ENCODE measurements at places on chromosomes 11 and 22.
A peak's percentile ranks its signal among the peaks of the same experiment; 100 is the strongest.

- DNase-seq: no peak
Measured at GRCh38 chr22:25482868-25483639, 81.4 kb upstream of the GRK3 start.

DNA sequence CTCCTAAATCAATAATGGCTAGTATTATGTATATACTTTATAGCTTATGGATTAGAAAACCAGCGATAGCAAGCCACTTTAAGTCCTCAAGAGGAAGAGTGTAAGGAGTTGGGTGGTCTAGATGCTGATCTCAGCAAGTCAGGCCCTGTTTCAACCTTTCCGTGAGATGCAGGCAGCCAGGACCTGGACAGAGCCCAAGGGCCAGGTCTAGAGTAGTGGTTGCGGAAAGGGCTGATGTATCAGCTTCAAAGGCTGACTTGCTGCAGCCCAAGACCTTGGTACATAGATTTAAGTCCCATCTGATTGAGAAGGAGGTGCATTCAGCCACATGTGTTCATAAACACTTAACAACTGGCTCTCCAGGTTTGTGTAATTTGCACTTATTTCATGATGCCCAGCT, 33.4 kb downstream of the FLI1 start:
- DNase-seq: no peak

GRCh38 chr11:33829430-33830141, 55.3 kb upstream of the FBXO3 start:
- peak; percentile 56 for DNase-seq

GRCh38 chr11:107545101-107545514, 20.4 kb downstream of the ALKBH8 start:
- DNase-seq: peak; percentile 61

GRCh38 chr11:90288212-90288821, 65.5 kb upstream of the CHORDC1 start:
- DNase-seq: peak; percentile 18

- DNase-seq: no peak
Measured at GRCh38 chr11:20208622-20209111, 48.4 kb upstream of the DBX1 start.

DNA sequence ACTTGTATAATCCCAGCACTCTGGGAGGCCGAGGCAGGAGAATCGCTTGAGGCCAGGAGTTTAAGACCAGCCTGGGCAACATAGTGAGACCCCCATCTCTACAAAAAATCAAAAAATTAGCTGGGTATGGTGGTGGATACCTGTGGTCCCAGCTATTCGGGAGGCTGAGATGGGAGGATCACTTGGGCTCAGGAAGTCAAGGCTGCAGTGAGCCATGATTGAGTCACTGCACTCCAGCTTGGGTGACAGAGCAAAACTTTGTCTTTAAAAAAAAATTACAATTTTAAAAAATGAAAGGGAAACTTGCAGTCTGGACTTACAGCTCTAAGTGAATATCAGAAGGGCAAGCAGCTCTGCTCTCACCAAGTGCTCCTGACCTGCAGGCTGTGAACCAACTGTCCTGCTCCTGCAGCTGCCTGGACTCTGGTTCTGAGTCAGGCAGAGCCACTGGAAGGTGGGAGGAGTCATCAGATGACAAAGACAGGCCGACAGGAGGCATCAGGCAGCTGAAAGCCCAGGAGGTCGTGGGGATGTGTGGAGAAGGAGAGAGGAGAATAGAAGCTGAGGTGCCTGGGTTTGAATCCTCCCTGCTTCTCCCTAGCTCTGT, 9.6 kb downstream of the SMTNL1 start:
- peak; percentile 64 for DNase-seq

DNA sequence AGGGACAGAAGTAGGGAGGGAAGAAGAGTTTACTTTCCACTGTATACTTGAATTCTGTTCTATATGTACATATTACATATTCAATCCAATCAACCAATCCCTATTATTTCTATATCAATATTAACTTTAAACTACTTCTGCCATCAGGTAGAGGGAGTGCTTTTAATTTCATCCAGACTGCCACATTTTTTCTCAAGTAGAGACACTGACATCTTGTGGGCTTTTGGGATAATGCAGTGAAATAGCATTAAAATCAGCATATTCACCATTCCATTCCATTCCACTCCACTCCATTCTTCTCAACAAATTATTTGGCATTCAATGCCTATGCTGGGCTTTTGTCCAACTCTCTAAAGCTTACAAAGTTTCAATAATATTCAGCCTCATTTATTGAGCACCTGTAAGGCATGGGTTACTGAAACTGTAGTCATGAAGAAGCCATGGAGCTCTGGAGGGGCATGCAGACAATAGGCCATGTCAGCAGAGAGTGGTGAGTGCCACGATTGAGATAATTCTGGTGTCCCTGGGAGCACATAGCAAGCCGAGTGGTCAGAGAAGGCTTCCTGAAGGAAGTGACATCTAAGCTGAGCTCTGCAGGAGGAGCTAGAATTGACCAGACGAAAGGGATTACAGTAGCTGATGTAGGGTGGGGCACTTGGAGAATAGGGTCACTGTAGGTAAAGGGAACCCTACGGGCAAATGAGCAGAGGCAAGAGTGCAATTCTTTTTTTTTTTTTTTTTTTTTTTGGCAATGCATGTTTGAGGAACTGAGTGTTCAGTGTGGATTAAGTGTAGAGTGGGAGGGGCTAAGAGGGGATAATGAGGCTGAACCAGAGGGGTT, 12.8 kb upstream of the CLPB start:
- DNase-seq: peak; percentile 69

GRCh38 chr11:33001281-33001680, 14.4 kb upstream of the DEPDC7 start:
- no peak for DNase-seq

DNA sequence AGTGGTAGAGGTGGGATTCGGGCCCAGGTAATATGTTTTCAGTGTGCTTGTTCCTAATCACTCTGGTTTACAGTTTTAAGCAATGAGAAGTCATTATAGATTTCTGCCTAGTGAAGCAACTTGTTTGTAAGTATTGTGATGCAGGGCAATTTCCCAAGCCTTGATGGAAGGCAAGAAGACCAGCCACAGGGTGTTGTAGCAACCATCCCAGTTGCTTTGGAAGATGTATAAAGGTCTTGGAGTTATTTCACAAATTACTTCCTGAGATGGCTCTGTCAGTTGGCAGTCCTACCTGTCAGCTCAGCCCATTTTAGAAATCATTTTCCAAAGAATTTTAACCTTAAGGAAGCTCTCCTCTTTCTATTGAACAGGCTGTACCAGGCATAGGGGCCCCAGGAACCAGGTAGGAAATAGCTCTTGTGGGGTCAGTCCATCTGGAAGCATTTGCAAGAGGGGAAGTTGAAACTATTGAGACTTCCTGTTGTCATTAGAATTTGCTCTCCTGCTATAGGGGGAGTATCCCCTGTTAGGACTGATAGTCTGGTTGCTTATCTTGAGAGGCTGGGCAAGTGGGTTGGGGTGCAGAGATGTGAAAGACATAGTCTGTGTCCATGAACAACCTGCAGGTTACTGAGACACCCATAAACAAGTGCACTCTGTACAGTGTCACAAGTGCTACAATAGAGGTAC, 47.9 kb downstream of the STIM1 start:
- DNase-seq: no peak

GRCh38 chr11:65793144-65793581, 6.3 kb downstream of the OVOL1 start:
- DNase-seq: no peak

GRCh38 chr22:27134315-27134701, 476.9 kb downstream of the MIAT start:
- DNase-seq: peak; percentile 78

- DNase-seq: no peak
Measured at GRCh38 chr22:27959335-27960090, 40.5 kb upstream of the PITPNB start.

GRCh38 chr11:46564459-46564858, 29.4 kb downstream of the AMBRA1 start:
- DNase-seq: peak; percentile 73

- no peak for DNase-seq
Measured at GRCh38 chr11:101127197-101127698, 2.4 kb downstream of the PGR start.

DNA sequence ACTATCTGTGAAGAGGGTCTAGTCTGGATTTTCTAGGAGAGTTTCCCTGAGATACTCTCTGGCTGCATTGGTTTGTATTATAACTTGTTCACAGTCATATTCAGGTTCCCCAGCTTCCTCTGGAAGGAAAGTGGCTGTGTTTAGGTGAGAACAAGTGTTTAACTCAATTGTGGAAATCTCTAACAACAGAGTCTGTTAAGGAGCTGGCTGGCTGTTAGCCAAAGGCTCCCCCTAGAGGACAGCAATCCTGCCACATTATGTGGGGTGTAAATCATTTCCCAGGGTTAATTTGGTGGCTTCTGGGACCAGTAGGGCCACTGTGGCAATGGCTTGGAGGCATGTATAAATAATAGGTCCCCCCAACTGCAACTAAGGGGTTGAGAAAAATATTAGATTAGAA, 18.4 kb downstream of the MS4A6E start:
- no peak for DNase-seq

- no peak for DNase-seq
Measured at GRCh38 chr11:3171931-3172560, 6.9 kb upstream of the OSBPL5 start.

- DNase-seq: no peak
Measured at GRCh38 chr11:69947059-69947792, 128.0 kb upstream of the FGF3 start.

GRCh38 chr22:48900626-48901025, 927.0 kb downstream of the BRD1 start:
- no peak for DNase-seq

GRCh38 chr22:24338726-24339451, 68.3 kb downstream of the SPECC1L start:
- DNase-seq: peak; percentile 6

DNA sequence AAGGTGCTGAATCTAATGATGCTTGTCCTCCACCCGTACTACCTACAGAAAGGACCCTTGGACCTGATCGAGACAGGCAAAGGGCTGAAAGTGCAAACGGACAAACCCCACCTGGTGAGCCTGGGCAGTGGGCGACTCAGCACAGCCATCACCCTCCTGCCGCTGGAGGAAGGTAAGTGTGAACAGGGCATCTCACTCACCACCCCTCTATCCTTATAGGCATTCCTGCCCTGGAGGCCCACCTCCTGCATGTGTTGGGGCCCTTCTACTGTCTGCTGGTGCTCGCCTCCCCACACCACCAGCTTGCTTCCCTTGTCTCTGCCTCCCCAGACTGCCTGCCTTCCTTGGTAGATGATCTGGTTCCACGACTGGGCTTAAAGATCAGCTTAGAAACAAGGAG, 7.1 kb downstream of the PHLDB1 start:
- DNase-seq: no peak

GRCh38 chr11:110069158-110069737, 23.9 kb upstream of the ZC3H12C start:
- peak; percentile 95 for DNase-seq

DNA sequence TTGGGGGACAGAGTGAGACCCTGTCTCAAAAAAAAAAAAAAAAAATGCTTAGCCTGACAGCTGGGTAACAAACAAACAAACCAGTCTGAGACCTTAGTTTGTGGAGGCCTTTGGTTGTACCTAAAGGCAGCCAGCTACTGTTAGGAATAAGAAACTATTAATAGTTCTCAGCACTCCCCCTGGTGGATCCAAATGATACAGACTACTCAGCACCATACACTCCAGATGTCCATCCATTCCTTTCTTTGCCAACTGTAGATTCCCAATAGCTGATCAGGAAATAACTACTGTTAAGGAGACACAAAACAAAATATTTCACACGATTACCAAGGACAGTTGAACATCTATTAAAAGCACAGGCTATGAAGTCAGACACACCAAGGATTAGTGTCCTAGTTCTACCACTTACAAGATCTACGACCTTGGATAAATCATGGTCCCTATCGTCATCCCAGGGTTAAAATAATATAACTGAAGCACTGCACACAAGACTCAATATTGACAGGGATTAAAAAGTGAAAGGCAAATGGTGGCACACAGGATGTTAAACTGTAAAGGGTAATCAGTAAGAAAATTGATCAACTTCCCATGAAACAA, 17.2 kb downstream of the CLDN25 start:
- DNase-seq: peak; percentile 40

DNA sequence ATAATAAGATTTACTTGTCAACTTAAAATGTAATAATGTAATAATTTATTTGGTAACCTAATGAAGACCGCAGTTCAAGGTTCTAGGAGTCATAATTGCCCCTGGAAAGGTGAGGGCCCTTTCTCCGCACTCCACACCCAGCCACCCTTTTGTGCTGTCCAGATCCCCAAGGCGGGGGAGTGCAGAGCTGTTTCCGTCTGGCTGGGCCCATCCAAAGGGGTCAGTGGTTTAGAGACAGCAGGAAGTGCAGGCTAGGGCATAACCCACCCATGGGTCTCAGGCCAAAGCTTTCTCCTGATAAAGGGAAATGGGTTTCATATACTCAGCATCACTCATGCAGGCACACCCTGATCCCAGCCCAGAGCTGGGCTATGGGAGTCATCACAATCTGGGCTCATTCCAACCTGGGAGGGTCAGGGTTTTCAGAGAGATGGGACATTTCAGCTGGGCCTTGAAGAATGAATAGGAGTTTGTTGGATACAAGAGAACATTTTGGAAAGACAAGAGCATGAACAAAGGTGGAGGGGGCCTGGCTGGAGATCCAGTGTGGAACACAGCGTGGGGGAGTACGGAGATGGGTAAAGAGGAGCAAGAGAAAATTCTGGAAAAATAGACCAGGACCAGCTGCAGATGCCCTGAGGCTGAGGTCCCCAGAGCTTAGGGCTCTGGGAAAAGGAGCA, 432.2 kb downstream of the TBC1D22A start:
- DNase-seq: no peak

GRCh38 chr11:88307749-88308425, 29.6 kb downstream of the CTSC start:
- no peak for DNase-seq

GRCh38 chr11:74138021-74138420, 32.8 kb downstream of the C2CD3 start:
- DNase-seq: peak; percentile 80

- peak; percentile 25 for DNase-seq
Measured at GRCh38 chr11:100681064-100681502, 6.0 kb upstream of the ARHGAP42 start.

DNA sequence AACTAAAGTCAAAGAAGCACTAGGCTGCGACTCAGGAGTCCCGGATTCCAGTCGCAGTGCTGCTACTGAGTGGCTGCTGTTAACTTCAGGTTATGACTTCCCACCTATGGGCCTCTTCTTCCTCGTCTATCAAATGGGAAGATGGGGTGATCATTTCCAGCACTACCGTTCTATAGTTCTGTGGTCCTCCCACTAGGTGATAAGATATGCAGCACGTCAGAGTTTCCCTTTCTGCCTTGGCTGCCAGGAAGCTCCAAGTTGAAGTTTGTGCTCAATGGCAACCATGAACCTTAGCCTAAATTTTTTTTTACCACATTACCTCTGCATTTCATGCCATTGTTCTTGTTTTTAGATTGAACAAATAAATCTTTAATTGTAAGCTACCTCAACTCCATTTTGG, 38.7 kb downstream of the ALX4 start:
- DNase-seq: no peak

GRCh38 chr11:284105-285020, 4.6 kb upstream of the PGGHG start:
- no peak for DNase-seq

- no peak for DNase-seq
Measured at GRCh38 chr11:14768526-14769188, 123.4 kb downstream of the CYP2R1 start.

- DNase-seq: peak; percentile 37
Measured at GRCh38 chr11:62804310-62805075, 747 bp downstream of the NXF1 start.

- DNase-seq: peak; percentile 3
Measured at GRCh38 chr11:92399705-92400104, 175.1 kb downstream of the FAT3 start.

GRCh38 chr11:45617871-45618601, 47.4 kb downstream of the CHST1 start:
- DNase-seq: no peak
